WERI-Rb-1 (cell line): ENCODE measurements at places on chromosomes 1 and 21.
A peak's percentile ranks its signal among the peaks of the same experiment; 100 is the strongest.

DNA sequence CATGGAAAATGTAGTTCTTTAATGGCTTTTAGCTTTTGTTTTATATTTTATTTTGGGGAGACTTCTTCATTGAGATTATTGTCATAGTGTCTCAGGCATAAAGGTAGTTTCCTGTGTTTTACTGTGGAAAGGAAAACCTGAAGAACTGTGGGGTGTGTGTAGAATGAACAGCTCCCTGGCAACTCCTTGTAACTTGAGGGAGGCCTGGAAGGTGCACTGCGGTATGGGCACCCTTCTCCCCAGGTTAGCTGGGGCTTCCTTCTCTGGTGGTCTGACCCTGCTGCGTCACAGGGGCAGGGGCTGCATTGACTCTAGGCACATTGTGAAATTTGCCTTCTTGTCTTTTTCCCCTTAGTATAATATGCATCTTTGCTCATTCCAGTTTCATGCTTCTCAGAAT lies 1.7 kb downstream of the ATP1B1 start:
- DNase-seq = no peak

GRCh38 chr1:95117207-95118066 lies at the start of gene TLCD4:
TLCD4 (plus strand) TSS chr1:95117355; CDS start chr1:95143902, 26,547 bp downstream.
- peak; percentile 60 for DNase-seq

GRCh38 chr1:224503161-224504118 lies 68.8 kb upstream of the WDR26 start:
- peak; percentile 92 for DNase-seq

GRCh38 chr1:62271134-62271533 lies 48.1 kb downstream of the KANK4 start:
- DNase-seq = no peak

GRCh38 chr1:20255666-20256065 lies 35.0 kb upstream of the VWA5B1 start:
- no peak for DNase-seq

DNA sequence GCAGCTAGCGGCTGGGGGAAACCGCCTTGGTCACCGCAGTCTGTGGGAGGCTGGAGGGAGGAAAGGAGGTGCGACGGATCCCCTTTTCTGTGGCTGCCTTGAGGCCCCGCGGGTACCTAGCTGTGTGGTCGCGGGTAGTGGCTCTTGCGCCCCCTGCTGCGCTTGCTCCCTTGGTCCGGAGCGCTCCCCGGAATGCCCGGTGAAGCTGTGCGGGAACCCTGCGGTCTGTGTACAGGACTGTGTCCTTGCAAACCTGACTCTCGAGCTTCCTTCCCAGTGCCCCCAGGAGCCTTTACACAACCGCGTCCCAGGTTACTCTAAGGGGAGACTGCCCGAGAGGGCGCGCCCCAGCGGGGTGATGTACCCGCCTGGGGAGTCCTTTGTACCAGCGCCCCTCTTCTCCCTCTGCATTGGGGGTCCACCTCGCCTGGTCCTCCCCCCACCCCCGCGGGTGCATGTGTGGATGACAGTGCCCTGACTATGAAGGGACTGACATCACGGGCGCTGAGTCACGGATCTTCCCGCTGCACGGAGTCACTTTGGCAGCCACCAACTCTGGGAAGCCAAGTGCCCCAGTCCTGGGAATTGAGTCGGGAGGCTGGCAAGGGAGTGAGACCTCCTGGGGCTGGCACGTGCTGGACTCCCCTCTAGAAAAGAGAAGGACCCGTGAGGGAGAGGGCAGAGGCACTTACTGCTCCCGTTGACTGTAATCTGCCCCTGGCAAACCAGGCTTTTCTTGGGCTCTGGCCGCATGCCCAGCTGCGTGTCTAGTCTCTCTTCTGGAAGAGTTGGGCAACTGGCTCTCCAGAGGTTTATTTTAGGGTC lies 816 bp downstream of the IL6R start:
- DNase-seq = peak; percentile 70

DNA sequence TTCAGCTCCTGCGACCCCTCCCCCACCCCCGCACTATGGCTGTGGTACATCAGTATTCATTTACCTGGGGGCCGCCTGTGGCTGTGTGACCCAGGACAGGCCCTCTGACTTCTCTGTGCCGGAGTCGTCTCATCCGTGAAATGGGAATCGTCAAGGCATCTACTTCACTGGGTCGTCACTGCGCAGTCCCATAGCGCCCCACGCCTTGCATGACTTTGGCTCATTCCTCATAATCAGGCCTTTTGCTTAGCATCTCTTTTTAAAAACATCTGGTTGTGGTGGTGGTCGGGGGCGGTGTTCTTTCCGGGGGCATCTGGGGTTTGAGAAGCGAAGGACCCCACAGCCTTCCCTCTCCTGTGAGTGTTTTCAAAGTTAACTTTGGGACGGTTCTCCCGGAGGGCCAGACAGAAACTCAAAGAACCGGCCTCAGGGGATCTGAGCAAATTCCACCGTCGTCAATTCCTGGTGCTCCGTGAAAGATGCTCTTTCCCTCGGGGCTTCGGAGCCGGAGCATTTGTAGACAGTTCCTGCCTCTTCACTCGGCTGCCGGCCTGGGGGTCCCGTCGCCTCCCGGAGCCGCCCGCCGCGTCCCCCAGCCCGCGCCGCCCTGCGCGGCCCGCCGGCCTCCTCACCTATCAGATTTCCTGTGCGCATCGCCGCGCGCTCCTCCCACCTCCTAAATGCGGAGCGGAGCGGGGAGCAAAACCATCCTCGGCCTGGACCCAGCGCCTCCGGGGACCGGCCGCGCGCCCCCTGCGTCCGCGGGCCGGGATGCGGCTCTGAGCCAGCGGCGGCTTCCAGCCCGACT lies at the start of gene B3GALT5:
TSS of gene B3GALT5 (plus strand) at position 708 of the 808 bp plus-strand sequence. CDS start 47,620 bp downstream, outside the sequence.
- DNase-seq = peak; percentile 59

- DNase-seq = no peak
Measured at GRCh38 chr1:15146971-15147376, 6.6 kb upstream of the TMEM51 start.

DNA sequence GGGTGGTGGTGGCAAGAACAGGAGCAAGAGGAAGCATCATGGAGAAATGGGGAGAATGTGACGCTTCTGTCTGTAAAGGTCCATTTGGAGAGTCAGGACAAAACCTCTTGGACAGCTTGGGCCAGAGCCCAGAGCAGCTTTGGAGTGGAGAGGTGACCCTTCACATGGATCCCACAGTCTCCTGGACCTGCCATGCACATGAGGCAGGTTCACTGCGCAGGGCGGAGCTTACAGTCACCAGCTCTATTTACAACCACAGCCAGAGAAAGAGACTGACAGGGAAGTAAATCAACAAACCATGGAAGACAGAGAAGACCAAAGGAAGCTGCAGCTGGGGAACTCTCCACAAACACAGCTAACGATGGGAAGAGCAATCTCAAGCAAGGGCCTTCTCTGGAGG lies 828 bp upstream of the RGS8 start:
- DNase-seq = no peak

GRCh38 chr1:157659576-157660247 lies 40.9 kb downstream of the FCRL3 start:
- DNase-seq = no peak

DNA sequence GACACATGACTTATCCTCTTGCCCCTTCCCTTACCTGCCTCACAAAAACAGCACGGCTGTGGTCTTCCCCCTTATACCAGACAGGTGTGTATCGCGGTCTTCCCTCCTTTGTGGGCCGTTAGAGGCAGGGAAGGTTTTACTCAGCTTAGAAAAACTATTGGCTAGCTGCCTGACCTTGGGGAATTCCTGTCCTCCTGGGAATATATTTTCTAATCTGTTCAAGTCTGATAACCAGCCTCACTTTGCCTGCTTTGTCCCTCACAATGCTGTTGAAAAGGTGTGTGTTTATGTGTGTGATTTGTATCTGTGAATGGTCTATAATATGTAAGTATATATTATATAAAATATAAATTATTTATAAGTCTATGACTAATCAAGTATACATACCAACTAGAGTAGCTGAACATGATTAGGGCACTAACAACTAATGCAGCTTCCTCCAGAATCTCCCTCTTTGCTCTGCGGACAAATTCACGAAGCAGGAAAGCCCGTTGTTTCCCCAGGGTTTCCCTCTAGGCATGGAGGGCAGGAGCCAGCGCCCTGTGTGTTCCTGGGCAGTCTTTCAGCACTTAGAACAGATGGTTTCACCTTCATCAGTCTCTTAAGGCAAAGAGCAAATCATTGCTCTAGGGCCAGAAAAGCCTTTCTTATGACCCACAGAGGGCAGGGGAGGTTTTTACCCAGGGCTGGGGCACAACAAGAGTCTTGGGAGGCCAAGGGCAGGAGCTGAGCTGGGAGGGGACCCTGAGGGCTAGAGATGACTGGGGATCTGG lies 25.6 kb downstream of the SLC26A9 start:
- DNase-seq = no peak

DNA sequence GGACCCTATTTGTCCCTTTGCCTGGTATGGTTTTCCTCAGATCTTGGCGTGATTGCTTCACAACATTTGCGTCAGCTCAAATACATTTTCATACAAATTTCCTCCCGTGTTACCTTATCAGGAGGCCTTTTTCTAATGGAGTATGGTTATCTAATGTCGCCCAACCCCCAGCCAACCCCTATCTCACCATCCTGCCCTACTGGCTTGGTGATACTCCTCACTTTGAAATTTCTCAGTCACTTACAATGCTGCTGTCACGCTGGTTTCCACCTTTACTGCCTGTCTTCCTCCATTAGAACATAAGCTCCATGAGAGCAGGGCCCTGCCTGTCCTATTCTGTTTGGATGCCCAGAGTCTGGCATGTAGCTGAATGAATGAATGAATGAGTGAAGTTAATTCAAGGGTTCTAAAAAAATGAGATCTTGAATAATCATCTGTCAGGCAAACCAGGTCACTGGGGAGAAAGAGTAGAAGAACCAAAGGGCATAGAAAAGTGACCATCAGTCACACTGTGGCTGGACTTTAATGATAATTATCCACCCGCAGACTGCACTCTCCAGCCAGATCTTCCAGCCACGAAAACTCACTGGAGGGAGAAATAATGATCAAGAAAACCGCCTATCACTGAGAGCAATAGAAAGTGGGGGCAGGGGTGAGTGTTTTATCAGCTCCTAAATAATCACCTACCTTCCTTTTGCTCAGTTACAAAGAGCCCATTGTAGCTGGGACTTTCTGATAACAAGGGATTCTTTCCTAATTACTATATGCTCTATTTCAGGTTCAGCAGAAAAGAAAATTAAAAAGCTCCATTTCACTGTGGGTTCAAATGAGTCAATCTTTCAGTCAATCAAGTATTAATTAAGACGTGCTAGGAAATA lies 21.3 kb downstream of the KIAA0040 start:
- DNase-seq = no peak

- no peak for DNase-seq
Measured at GRCh38 chr1:109817881-109818270, 54.2 kb upstream of the EPS8L3 start.

DNA sequence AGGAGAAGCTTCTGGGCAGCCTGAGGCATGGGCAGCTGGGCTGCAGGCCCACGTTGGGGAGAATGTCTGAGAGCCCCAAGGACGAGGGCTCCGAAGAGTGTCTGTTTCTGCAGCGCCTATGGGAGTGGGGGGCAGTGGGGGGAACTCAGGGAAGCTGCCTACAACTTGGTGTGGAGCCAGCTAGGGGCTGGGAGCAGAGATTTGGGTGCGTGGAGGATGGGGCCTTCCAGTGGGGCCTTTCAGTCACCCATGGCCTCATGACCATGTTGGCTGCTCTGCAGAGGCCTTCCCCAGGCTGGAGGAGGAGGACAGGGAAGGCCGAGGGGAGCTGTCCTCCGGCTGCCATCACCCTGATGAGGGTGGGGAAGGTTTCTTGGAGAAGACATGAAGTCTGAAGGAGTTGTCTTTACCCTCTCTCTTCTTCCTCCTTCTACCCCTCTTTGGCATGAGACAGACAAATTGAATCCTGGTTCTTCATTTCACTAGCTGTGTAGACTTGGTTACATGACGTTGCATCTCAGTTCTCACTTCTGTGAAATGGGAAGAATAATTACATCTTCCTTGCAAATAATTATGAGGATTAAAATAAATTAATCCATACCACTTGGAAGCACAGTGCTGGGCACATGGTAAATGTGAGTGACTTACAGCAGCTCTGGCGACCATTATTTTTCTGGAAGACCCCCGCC lies 8.3 kb downstream of the PPFIA4 start:
- DNase-seq = no peak

DNA sequence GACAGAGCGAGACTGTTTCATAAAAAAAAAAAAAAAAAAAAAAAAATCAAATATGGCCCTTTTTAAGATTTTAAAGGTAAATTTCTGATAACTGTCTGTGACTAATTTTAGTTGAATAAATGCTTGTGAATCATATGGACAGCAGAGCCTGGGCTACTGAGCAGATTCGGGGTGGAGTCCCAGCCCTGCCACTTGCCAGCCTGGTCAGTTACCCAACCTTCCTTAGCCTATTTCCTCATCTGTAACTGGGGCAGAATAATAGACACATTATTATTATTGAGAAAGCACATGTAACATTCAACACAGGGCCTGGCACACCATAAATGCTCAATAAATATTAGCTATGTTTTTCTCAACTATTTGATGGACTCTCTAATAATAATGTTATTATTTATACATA lies 11.2 kb upstream of the H3-3A start:
- DNase-seq = no peak

- DNase-seq = no peak
Measured at GRCh38 chr21:42695697-42696380, 42.4 kb downstream of the PDE9A start.

GRCh38 chr1:205224736-205225135 lies 3.0 kb upstream of the TMCC2 start:
- no peak for DNase-seq

DNA sequence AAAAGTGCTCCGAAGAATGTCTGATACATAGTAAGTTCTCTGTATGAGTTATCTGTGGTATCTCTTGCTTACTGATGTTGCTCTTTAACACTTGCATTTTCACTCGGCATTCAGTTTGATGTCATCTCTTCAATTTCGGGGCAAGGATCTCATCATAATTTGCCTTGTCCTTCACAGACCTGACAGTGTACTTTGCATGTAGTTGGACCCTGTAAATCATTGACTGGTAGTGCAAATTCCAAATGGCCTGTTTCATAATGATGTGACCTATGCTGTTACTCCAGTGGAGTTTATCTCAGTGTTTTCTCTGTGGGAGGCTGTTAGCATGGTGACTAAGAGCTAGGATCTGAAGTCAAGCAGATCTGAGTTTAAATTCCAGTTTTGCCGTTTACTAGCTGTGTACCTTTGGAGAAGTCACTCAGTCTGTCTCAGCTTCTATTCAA lies 34.2 kb upstream of the ABCD3 start:
- DNase-seq = no peak

- DNase-seq = no peak
Measured at GRCh38 chr1:216984536-216984935, 261.3 kb upstream of the ESRRG start.
